ENCODE measurements at places on chromosomes 5 and 9.
A peak's percentile ranks its signal among the peaks of the same experiment; 100 is the strongest.

DNA sequence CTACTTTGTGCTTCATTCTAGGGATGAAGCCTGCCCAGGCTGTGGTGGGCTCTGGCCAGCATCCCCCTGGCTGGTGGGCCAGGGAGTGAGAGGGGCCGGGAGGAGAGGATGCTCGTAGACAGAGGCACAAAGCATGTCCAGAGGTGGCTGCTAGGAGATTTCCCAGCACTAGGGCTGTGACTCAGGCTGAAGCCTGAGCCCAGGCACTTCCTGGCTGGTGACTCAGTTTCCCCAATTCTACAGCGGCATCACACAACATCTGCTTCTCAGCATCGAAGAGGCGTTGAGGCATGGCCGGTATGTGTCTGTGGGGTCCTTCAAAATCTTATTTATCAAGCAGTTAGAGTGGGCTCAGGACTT, 55.6 kb downstream of the DUSP1 start:
- DNase-seq, result peak; percentile 20

DNA sequence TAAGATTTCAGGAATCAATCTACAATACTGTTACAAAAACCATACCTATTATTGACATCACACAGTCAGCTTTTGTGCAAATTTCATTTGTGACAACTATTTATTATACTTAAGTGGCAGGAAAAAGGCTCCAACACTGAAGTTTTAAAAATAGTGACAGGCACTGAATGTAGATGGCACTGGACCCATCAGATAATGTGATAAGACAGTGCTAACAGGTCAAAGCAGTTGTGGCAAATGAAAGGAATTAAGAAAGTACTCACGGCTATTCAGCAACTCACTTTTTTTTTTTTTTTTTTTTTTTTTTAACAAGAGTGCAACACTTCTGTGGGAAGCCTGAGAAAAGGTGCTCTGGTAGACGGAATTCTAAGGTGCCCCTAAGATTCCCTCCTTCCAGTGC, 115.0 kb upstream of the MEF2C start:
- no peak for DNase-seq

DNA sequence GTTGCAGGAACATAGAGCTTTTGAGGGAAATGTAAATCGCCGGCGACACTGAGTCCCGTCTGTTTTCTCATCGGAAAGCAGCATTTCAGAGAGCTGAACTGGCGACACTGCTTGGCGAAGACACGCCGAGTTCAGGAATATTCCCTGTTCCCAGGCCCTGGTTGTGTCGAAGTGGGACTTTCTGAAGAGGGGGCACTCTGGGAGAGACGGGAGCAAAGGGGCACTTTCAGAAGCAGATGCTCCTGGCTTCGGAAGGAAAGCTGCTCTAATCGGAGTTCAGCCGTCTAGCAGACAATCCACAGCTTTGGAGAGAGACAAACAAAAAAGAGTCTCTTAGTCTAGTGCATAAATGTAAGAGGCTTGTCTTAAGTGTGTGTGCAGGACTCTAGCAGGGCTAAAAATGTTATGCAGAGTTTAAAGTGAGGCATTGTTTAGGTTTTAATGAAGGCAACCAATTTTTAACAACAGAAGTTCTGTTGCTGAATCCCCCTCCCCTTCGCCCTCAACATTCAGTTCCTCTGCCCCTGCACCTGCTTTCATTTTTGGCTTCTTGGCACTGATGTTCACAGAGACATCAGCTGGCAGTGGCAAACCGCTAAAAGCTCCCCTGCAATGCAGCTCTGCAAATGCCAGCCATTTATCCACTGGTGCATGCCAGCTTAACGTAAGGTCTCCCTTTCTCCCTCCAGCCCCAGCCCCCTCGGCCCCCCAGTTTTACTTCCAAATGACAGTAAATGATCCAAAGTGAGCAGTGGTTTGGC, 289.5 kb upstream of the MPDZ start:
- DNase-seq, result no peak

- DNase-seq, result peak; percentile 50
Observed at GRCh38 chr9:115957585-115957984, 196.0 kb upstream of the PAPPA start.

GRCh38 chr5:1111727-1112289, at the start of gene SLC12A7:
Gene SLC12A7, minus strand, starts transcription at chr5:1112063. Its CDS starts 72 bp downstream, at chr5:1111991.
- DNase-seq, result no peak

GRCh38 chr9:28600226-28600625, 1026.9 kb upstream of the C9orf72 start:
- DNase-seq, result no peak

DNA sequence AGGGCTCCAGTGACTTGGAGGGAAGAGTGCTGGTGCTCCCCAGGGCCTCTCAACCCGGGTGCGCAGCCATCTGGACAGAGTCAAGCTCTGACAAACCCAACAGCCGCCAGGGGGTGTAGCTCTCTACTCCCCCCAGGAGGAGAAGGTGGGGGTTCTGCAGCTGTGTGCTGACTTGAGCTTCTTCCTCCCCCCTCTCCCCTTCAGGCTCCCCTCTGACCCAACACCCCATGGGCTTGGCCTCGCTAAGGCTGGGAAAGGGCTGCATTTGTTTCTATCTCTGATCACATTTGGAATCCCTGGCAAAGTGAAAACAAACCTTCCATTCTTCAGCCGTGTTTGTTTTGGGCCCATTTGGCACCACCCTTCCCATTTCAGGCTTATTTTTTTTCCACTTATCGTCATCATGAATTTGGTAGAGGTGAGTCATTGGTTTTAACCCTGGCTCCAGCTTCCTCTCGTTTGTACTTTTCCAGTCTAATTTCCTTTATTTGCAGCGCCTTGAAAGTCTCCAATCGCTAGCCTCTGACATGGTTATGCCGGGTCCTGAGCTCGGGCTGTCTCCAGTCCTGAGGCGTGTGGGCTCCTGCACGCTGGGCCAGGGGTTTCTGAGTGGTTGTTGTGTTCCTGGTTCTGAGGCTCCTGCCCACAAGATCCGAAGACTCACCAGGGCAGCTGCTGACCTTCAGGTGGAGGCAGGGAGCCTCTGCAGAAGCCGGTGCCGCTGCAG, 36.1 kb downstream of the DAP start:
- peak; percentile 89 for DNase-seq

GRCh38 chr9:77158772-77159513, 18.4 kb upstream of the VPS13A start:
- DNase-seq, result peak; percentile 88

DNA sequence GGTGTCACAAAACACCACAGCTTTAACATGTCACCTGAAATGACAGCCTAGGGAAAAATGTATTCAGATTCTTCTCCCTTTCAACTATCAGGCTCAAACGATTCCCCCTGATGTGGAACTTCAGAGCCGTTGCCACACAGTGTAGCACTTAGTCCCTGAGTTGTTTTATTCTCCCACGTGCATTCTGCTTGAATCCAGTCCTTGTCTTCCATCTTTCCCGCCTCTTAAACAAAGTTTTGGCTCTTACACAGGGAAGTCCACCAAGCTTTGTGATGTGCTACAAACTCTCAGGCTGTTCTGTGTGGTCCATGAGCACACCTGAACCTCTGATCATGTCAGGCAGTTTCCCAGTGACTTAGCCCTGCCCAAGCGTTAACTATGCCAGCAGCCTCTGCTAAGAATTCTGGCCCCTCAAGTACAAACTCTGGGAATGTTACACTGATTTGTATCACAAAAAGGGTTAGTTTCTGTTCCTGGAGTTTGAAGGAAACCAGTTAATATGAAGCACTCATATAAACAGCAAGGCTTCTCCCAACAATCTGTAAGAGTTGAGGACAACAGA, 45.8 kb upstream of the RNF38 start:
- DNase-seq, result no peak

GRCh38 chr9:76423216-76424177, 29.3 kb upstream of the RFK start:
- no peak for DNase-seq

DNA sequence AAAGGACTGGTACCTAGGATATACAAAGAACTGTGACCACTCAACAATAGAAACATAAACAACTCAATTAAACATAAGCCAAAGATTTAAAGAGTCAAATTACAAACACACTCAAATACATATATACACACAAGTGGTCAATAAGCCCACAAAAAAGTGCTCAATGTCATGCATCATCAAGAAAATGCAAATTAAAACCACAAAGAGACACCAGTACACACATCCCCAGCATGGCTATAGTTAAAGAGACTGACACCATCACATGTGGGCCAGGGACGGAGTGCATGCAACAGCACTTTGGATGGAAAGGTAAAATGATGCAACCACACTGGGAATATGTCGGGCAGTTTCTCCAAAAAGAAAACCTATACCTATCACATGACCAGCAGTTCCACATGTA, 89.7 kb downstream of the CAAP1 start:
- no peak for DNase-seq

- DNase-seq, result no peak
Observed at GRCh38 chr9:34575862-34576596, 13.5 kb downstream of the CNTFR start.

DNA sequence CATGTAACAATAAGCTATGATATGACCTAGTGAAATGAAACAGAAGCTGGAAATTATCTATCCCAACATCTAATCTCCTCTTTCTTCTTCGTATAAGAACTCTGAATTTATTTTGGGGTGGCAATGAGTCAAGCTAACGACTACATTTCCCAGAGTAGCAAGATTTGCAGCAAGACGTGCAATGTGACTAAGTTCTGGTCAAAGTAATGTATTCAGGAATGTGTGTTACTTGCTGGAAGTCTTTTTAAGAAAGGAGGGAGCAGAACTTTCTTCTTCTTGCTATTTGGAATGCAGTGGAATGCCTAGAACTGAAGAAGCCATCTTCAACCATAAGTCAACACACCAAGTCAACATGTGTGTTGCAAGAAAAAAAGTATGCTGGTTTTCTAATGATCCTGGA, 406.6 kb upstream of the MEF2C start:
- no peak for DNase-seq

DNA sequence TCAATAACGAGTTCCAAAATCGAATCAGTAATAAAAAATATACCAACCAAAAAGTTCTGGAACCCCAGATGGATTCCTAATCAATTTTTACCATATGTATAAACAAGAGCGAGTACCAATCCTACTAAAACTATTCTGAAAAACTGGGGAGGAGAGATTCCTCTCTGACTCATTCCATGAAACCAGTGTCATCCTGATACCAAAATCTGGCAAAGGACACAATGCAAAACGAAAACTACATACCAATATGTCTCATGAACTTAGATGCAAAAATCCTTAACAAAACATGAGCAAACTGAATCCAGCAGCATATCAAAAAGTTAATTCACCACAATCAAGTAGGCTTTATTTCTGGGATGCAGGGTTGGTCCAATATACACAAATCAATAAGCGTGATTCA, 30.5 kb upstream of the MACIR start:
- no peak for DNase-seq

GRCh38 chr9:134283692-134284265, 42.5 kb upstream of the RXRA start:
- no peak for DNase-seq

DNA sequence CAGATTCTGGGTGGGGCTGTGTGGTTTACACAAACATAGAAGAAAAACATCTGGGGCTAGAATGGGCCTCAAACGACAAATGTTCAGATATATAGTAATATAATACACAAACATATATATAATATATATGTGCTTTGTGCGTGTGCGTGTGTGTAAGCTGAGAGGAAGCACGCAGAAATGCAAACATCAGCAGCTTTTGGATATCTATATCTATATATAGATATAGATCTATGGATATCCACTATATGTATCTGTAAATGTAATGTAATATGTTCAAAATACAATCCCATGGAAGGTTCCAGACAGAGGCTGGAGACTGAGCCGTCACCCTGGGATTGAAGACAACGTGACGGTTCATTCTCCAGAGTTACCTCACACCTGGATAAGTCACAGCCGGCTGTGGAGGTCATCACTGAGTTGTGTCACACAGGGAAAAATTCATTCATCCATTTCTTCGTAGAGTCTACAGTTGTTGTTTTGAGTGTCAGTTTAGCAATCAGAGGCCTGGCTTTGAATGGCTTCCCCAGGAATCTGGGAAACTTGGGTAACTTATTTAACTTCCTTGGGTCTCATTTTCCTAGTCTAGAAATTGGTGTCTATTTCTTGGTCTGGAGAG, 123.0 kb upstream of the CPEB4 start:
- DNase-seq, result no peak

GRCh38 chr9:123789554-123790292, 140.2 kb downstream of the DENND1A start:
- DNase-seq, result no peak

- DNase-seq, result no peak
Observed at GRCh38 chr5:161299053-161299452, 247.5 kb downstream of the GABRB2 start.

- no peak for DNase-seq
Observed at GRCh38 chr5:163807781-163808180, 302.4 kb downstream of the MAT2B start.

DNA sequence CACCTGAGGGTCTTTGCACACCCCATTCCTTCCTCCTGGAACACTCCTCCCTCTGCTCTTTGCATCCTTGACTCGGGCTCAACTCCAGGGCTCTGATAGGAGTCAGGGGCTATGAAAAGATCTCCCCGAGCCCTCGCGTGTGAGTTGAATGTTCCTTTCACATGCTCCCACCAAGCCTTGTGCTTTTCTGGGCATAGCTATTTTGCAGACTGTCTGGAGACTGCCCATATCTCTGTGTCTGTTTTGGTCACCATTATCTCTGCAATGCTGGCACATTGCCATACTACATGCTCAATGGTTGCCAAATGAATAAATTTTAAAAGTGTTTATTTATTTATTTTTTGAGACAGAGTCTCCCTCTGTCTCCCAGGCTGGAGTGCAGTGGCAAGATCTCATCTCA, 56.9 kb upstream of the PLPP1 start:
- DNase-seq, result no peak

DNA sequence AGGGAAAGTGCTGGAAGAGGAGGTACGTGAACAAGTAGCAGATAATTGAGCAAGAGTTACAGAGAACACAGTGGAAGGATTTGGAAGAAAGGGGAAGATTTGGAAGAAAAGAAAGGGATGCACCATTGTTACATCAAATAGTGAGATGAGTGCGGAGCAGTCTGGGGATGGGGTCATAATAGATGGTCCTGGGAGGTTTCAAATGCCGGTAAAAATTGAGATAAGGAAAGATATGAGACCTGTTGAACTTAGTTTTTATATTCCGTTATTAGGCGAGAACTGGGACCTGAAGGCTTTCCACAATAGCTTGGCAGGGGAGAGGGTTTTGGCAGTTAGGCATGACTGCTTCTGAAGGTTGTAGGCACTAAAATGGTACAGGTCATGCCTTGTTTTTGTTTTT, 20.9 kb downstream of the ATP6V0E1 start:
- DNase-seq, result no peak

GRCh38 chr5:74266836-74267235, 373.7 kb downstream of the ENC1 start:
- no peak for DNase-seq

DNA sequence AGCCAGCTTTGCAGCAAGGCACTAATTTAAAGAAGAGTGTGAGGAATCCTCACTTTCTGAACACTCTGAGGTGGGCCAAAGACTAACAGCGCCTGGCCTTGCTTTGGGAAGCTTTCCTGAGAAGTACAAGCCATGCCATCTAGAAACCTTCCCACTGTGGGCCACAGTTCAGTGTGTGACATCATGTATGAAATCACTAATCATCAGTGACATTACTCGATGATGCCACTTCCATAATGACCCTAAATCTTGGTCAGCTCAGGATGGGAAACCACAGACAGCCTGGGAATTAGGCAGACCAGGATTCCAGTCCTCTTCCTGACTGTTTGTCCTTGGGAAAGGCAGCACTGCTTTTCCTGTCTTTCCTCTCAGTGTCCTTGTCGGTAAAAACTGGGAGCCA, 54.2 kb upstream of the HSPA9 start:
- DNase-seq, result no peak
